Endothelial cell of umbilical vein (primary cell): ENCODE measurements at places on chromosomes 12 and 14. TPM values are rescaled to one million over a fixed set of nuclear protein-coding genes. Genes with fewer than 3 reads are reported as not detected.

- DNase-seq: no peak
Measured at GRCh38 chr12:123934016-123934620, 38.5 kb downstream of the CCDC92 start.

DNA sequence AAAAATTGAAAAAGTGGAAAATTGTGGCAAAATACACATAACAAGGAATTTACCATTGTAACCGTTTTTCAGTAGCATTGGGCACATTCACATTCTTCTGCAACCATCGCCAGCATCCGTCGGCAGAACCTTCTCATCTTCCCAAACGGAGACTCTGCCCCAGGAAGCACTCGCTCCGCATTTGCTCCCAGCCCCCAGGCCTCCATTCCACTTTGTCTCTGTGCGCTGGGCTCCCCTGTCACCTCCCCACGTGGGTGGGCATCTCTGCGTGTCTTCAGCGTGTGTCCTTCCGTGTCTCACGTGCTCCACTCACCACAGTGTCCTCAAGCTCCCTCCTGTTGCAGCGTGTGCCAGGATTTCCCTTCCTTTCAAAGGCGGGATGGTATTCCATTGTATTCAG lies 9.9 kb downstream of the GPR132 start:
- no peak for DNase-seq

DNA sequence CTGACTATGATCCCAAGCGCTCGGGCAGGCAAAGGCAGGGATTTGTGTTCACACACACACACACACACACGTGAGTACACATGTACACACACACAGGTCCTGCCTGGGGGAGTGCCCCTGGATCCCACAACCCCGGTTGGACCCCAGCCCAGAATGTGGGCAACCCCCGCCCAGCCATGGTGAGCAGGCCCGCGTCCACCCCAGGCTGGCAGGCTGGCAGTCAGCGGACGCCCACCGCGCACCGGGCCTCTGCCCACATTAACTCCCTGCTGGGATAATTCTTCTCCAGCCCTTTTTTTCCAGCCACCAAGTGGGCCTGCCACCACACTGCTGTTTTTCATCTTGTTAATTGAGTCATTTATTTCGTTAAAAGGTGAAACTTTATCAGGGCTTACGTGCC lies 256.2 kb downstream of the BCL11B start:
- DNase-seq: no peak

DNA sequence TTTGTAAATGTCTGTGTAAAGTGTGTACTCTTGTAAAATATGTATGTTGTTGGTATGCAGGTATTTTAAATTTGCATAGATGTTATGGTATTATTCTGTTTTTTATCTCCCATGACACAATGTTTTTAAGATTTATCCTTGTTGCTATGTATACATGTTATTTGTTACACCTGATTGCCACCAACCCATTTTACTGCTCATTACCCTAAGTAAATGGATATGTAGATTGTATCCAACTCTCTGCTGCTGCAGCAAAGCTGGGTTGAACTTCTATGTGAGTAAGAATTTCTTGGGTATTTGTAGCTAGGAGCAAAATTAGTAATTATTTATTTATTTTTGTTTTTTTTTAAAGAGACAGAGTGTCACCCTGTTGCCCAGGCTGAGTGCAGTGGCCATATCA lies 6.2 kb downstream of the APAF1 start:
- DNase-seq: no peak

GRCh38 chr12:89665556-89665955 lies 43.1 kb downstream of the ATP2B1 start:
- DNase-seq: no peak

GRCh38 chr12:91579516-91580263 lies 397.1 kb upstream of the DCN start:
- DNase-seq: no peak

APOF gene
- not detected in 2 replicates for total RNA-seq

DTX1 gene
- 0.14 and 0.22 TPM in 2 replicates for total RNA-seq

ENDOU gene
- total RNA-seq: not detected in 2 replicates

GUCY2C gene
- total RNA-seq: not detected in 2 replicates

COL2A1 gene
- total RNA-seq: not detected in 2 replicates

GALNT8 gene
- total RNA-seq: 0.09 TPM in 1 of 2 replicates, not detected in the other

OR4K13 gene
- not detected in 2 replicates for total RNA-seq
